Astrocyte of the spinal cord (primary cell): ENCODE measurements at places on chromosomes 7 and 10.

DNA sequence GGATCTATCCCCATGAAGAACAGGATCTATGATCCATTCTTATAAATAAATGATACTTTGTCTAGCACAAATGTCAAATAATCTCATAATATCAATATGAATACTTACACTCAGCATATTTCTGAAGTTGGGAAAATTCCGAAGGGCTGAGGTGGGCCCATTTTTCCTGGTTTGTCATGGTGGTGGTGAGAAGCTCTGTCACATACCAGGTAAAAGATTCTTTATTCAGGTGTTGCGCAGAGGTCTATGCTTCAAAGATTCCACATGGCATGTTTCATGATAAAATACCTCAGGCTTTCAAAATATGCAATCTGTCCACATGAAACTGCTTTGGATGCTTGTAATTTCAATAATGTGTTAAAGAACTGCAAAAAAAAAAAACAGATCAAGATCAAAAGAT lies 61.5 kb downstream of the DGKB start:
- no peak for DNase-seq

- DNase-seq = no peak
These were observed 8.3 kb upstream of the TMEM168 start for GRCh38 chr7:112798274-112799159.

DNA sequence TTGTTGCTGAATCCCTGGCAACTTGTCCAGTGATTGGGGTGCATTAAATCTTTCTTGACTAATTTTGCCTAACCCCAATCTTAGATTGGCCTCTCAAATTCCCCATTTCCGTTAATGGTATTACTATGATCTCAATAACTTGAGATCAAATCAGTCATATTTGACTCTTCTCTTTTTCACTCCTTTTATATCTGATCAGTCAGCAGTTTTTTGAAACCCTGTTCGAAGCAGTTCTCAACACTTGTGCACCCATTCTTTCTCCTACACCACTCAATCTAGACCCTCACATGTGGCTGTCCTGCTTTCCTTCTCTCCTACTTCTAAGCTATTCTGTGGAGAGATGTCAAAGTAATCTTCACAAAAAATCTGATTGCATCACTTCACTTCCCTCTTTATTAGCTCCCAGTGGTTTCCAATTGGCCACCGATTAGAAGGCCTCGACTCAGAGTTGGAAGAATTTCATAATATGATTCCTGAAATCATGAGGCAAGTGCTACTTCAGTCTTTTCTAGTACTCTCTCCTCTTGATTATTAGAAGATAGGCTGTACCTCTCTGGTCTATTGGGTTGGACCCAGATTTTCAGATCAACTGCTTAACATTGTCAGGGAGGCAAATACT lies 128.9 kb downstream of the ZNF365 start:
- DNase-seq = no peak

DNA sequence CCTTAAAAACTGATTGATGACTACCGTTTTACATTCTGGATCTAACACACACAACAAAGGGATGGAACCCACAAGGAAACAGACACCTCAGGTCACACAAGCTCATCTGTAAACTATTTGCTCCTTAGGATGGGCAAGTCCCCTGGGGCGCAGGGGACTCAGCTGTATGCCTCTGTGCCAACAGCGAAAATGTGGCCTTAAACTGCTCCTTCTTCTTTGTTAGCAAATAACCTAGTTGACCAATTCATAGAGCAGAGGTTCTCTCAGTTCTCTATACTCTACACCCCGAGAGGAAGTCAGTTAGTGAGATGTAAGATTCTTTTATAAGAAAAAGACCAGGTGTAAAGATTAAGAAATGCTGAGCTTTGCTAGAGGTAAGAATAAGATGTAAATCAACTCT lies 181.9 kb upstream of the PRSS58 start:
- no peak for DNase-seq

DNA sequence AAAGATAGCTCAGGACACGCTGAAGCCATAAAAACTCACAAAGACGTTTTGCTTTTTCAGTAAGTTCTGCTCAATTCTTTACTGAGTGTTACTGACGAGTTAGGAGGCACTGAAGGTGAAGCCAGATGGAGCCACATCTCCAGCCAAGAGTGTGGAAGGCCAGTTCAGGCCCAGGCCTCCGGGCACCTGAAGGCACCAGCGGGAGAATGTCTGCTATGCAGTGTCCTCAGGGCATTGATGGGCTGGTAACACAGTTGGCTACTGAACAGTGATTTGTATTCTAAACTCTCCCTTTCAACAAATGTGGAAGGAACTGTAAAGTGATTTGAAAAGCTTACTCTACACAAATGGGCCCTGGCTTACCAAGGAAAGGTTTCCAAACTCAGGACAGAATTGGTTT lies 64.8 kb upstream of the SVIL start:
- no peak for DNase-seq

- no peak for DNase-seq
These were observed 381.3 kb upstream of the NFE2L3 start for GRCh38 chr7:25770670-25771069.

GRCh38 chr7:140607441-140607989 lies 33.1 kb downstream of the DENND2A start:
- DNase-seq = peak; percentile 92

- no peak for DNase-seq
These were observed 87.9 kb downstream of the ETV1 start for GRCh38 chr7:13901577-13901976.

GRCh38 chr10:43053825-43054224 lies 23.0 kb upstream of the RET start:
- DNase-seq = no peak

- DNase-seq = peak; percentile 66
These were observed 45.7 kb downstream of the BPGM start for GRCh38 chr7:134692344-134692705.

DNA sequence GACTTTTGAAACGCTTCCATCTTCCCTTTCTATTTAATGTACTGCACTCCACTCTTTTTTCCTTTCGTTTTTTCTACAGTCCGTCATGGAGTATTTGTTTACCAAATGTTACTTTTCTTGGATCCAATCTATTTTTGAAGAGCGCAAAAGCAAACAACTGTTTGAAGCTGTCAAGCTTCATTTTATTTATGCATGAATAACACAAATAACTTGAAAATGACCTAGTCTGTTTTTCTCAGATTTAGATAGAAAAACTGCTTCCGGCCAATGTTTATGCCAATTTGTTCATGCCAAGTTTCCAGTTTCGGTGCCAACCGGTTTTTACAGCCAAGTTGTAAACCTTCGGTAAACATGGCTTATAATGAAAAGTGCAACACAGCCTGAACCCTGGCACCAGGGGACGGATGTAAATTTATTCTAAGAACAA lies 150.9 kb upstream of the KLF6 start:
- peak; percentile 33 for DNase-seq

GRCh38 chr10:123800289-123800688 lies 91.3 kb downstream of the CPXM2 start:
- no peak for DNase-seq

DNA sequence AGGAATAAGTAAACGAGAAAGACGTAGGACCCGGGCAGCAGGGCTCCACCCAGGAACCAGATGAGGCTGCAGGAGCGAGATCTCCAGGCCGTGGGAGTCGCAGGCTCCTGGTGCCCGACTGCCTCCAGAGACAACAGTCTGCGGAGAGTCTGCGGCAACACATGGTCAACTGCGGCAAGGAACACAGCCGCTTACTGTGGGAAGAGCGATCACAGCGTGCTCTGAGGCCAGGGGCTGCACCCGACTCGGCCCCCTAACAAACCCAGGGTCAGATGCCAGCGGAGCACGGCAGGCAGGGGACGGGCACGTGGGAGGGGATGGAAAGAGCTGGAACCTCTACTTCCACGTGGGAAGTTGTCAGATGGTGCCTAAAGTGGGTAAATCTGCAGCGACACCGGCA lies 26.6 kb downstream of the GET4 start:
- DNase-seq = no peak

GRCh38 chr10:124996854-124997215 lies 54.9 kb downstream of the ZRANB1 start:
- DNase-seq = no peak

DNA sequence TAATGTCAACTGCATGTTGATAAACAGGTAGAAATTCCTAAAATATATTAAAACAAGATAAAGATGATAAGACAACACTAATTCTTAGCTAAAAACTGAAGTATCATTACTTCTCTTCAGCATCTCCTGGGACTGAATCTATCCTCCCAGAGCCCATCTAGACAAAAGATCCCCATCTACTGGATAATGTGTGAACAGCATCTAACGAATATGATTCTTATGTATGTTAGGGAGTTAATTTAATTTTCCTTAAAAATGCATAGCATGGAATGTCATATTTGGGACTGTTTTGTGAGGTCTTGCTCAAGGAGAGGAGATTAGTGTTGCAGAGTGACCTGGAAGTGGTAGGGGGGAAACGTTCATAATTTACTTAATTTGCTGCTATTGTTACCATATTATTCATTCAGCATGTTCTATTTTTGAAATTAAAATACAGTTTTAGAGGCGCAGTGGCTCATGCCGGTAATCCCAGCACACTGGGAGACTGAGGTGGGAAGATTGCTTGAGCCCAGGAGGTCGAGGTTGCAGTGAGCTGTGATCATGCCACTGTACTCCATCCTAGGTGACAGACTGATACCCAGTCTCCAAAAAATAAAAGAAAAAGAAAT lies 305.1 kb upstream of the CSTF2T start:
- peak; percentile 59 for DNase-seq

- DNase-seq = no peak
These were observed 282.1 kb upstream of the BMPER start for GRCh38 chr7:33623267-33623666.

DNA sequence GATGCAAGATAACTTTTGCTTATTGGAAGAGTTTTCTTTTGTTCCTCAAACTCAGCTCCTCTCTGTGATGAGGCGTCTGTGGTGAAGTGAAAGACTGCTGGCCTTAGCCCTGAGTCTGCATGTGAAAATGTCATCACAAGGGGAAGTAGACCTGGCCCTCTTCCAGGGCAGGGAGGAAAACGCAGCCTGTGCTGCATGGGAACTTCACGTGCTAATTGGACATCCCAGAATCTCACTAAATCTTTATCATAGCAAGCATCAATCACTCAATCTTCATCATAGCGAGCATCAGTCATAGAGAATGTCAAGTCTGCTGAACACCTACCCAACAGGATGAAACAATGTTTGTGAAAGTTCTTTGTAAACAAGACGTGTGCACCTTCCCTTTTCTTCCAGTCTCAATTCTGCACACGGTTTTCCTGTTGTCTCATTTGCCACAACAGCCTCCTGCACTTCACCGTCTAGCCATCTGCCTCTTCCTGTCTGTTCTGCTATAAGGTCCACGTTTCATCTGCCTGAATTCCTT lies 314.6 kb downstream of the FRMD4A start:
- DNase-seq = no peak

- peak; percentile 87 for DNase-seq
These were observed 50.7 kb downstream of the KCNMA1 start for GRCh38 chr10:77586719-77587415.

DNA sequence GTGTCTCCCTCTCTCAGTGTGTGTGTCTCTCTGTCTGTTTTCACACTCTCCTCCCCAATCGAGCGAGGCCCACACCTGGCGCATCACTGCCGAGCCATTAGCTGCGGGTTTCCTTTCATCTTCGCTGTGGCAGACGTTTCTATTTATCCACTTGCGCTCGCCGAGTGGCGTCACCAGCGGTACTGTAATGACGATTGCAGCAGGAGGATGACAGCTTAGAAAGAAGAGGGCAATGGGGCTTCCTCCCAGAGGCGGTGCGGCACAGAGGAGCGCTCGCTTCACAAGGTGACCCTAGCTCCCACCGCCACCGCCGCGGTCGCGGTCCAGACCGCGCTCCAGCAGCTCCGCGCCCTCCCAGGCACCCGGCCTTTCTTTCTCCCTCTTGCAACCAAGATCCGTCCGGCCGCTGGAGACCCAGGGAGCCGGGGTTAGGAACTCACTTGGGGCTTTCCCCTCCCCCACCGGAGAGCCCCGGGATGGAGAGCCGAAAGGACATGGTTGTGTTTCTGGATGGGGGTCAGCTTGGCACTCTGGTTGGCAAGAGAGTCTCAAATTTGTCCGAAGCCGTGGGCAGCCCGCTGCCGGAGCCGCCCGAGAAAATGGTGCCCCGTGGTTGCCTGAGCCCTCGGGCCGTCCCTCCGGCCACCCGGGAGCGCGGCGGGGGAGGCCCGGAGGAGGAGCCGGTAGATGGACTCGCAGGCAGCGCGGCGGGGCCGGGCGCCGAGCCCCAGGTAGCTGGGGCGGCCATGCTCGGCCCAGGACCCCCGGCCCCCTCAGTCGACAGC lies at the start of gene EVX1:
TSS of gene EVX1 (plus strand) at position 248 of the 785 bp plus-strand sequence. CDS start at position 477, 229 bp downstream.
- no peak for DNase-seq
